GM03348 (cell line): ENCODE measurements at places on chromosomes 4 and X.
A peak's percentile ranks its signal among the peaks of the same experiment; 100 is the strongest.

DNA sequence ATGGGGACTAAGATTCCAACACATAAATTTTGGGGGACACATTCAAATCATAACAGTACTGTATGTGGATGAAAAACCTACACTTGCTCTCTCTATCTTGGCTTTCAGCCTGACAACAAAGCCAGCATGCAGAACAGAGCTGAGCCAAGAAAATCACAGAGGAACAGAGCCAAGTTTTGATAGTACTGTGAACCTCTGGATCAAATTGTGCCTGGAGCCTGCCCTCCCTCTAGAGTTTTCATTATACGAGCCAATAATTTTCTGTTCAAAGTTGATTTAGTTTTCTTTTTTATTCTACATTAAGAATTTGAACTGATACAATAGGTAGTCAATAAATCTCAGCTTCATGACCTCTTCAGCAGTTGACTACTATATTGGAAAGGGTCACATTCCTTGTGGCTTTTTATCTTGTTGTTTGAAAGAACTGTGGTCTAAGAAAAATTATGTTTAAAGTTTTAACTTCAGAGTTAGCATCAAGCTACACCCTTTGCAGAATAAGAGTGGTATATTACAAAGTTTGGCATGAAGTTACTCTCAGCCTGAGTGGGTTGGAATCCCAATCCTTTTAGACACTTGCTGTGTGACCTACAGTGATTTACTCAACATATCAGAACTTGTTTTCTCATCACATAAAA lies 31.1 kb downstream of the GRID2 start:
- no peak for DNase-seq

- DNase-seq: peak; percentile 18
These were observed 9.6 kb upstream of the MAP7D3 start for GRCh38 chrX:136260776-136261175.

DNA sequence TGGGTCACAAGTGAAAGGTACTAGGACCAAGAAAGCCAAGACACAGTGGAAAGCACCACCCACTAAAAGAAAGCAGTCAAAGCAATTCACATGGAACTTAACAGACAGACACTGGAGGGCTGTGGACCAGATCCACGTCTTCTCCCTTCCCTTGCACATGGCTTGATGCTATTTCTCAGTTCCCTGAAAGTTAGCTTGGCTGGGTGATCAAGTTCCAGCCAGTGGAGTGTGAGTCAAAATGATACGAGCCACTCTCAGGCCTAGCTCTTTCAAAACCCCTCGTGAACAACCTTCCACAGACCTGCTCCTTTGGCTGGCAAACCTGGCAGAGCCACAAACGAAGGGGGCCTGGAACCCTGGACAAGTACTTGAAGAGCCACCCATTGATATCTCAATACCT lies 52.0 kb downstream of the RELL1 start:
- DNase-seq: no peak

- DNase-seq: no peak
These were observed 17.9 kb downstream of the REELD1 start for GRCh38 chr4:146232131-146232722.

DNA sequence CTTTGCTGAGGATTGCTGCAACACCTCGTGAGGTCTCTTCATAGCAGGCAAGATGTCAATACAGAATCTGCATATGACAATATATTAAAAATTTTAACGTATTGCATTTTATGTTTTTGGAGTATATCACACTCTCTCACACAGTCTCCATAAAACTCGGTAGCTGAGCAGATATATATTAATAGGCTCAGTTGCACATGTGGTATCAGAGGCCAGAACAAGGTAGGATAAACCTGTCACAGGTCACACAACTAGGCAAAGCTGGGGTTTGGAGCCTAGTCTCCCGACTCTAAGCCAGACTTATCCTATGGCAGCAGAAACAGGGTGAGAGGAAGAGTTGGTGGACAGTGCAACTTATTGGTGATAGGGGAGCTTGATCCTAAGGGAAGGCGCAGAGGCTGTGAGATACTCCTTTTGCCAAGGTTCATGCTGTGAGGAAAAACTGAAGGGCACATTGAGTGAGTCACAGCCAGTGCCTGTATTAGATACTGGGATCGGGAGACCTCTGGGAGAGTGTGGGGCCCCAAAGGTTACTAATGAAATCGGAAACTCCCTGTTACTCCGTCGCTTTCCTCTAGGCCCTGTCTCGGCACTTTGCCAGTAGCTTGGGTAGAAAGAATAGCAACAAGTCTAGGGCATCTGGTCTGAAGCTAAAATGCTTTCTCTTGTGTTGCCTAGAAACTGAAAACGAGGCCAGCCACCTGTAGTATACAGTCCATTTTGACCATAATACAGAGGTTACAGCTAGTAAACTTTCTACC lies 195.7 kb downstream of the ARHGAP10 start:
- no peak for DNase-seq
